ENCODE measurements at places on chromosomes 7 and 10. TPM values are rescaled to one million over a fixed set of nuclear protein-coding genes. Genes with fewer than 3 reads are reported as not detected.
A peak's percentile ranks its signal among the peaks of the same experiment; 100 is the strongest.

DNA sequence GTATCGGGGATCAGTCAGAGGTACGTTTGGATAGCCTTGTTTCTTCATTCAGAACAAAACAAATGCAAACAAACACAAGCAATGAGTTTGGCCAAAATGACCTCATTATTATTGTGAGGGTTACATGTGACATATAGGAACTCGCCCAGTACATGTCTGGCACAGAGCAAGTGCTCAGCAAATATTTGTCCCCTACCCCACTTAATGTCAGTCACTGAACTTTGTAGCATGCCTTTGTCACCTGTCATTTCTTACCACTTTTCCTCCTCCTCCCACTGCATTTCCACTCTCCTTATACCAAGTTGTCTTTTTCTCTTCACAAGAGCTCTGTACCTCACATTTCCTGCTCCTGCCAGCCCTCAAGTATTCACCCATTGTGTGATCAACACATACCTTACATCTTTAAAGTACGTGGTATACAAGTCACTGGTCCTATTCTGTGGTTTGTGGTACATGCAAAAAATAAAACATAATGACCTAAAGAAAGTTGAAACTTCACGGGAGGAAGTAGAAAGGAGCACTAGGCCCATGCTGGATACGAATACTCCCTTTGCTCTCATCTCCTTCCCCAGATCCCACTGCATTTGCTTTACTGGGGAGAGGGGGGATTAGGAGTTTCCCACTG is 236.0 kb downstream of the INHBA start:
- H3K4me3 ChIP-seq = no peak overlapping the region
- no peaks in the 10 kb centered on the region for H3K27me3 ChIP-seq
- no peak overlapping the region for H3K27ac ChIP-seq
- no peaks in the 10 kb centered on the region for H3K36me3 ChIP-seq

GRCh38 chr10:53664282-53665019 is 891.9 kb upstream of the MBL2 start:
- H3K36me3 ChIP-seq = no peaks in the 10 kb centered on the region
- H3K4me3 ChIP-seq = no peak overlapping the region
- H3K27ac ChIP-seq = peak overlapping the region; percentile 42

GRCh38 chr7:31190906-31191305 is 138.8 kb downstream of the ADCYAP1R1 start:
- no peak overlapping the region for H3K27ac ChIP-seq
- no peaks in the 10 kb centered on the region for H3K36me3 ChIP-seq
- DNase-seq = no peak

DNA sequence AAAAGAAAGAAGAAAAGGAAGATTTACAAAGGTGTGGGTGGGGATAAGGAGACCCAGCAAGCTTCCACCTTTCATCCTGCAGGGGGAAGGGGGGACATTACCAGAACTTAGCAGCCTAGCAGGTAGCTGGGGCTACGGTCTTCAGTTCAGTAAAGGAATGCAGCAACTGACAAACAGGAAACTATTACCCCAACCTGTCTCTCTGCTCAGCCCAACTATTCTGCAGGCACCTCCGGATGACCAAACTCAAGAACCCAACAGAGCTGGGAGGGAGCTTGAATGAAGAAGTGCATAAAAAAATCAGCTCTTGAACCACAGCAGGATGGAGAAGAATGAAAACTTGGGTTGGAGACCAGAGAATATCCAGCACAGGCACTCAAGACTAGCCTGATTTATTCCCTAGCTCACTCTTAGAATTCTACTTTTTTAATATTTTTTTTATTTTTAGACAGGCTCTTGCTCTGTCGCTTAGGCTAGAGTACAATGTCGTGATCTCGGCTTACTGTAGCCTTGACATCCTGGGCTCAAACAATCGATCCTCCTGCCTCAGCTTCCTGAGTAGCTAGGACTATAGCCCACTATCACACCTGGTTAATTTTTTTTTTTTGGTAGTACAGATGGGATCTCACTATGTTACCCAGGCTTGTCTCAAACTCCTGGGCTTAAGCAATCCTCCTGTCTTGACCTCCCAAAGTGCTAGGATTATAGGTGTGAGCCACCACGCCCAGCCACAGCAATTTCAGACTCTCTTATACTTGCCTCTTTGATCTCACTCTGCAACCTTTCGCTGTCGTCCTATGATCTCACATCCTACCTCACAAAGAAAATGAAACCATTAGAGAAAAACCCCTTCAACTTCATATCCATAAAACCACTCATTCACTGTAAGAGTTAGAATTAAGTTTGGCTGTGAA is 18.5 kb upstream of the C10orf67 start:
- H3K36me3 ChIP-seq = no peaks in the 10 kb centered on the region
- peak; percentile 13 for DNase-seq
- no peak overlapping the region for H3K27ac ChIP-seq
- no peaks in the 10 kb centered on the region for H3K27me3 ChIP-seq
- no peak overlapping the region for H3K4me3 ChIP-seq

DNA sequence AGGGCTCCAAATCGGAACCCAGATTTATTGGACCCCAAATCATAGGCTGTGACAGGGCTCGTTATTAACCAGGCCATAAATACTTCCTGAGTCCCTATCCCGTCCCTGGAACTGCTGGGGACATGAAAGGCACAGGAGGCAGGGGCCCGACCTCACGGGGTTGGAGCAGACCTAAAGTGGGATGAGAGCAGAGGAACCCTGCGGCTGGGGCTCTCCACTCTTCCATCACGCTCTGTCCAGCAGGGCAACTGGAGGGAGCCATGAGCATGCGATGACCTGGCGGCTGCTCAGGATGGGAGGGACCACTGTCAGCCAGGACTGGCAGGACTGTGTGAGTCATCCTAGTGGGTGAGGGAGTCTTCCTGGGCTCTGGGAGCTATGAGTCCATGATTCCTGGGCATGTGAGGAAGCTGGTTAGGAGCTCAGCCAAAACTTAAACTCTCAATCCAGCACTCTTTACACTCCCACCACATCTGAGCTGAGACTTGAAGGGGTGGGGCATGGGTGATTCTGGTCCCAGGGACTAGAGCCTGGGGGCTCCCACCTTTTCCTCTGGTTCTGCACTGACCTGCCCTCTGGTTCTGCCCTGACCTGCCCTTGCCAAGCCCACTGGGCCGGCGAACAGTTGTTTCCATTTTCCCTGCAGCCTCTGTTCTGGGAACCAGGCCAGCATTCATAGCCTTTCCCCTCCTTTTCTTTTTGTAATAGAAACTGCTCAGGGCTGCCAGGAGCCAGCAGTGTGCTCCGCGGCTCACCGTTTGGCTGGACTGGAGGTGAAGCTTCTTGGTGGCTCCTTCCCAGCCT is 47.1 kb downstream of the SYPL1 start:
- no peak overlapping the region for H3K27ac ChIP-seq
- H3K4me1 ChIP-seq = peaks cover 9% of the 10 kb centered on the region
- H3K36me3 ChIP-seq = no peaks in the 10 kb centered on the region
- no peak overlapping the region for H3K4me3 ChIP-seq

GRCh38 chr10:31908157-31908556 is 20.5 kb downstream of the ARHGAP12 start:
- peaks cover 9% of the 10 kb centered on the region for H3K4me1 ChIP-seq
- H3K27me3 ChIP-seq = no peaks in the 10 kb centered on the region
- H3K4me3 ChIP-seq = no peak overlapping the region

DNA sequence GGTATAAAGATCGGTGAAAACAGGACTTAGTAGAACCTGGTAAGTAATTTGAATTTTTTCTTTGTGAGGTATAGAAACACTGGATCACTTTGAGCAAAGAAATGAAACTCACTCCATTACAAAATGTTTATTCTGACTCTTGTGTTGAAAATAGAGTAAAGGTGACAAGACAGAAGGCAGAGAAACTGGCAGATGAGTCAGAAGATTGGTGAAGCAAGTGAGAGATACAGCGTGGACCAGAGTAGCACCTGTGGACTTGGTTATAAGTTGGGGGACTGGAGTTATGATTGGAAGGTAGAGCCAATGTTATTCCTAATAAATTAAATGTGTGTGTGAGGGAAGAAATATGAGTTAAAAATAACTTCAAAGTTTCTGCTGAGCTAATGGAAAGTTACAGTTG is 620.9 kb downstream of the ZWINT start:
- peaks cover 5% of the 10 kb centered on the region for H3K4me1 ChIP-seq
- no peak for DNase-seq
- no peak overlapping the region for H3K4me3 ChIP-seq

GRCh38 chr10:70786799-70787415 is 1.7 kb upstream of the TBATA start:
- no peaks in the 10 kb centered on the region for H3K36me3 ChIP-seq
- H3K4me3 ChIP-seq = no peak overlapping the region
- H3K4me1 ChIP-seq = no peaks in the 10 kb centered on the region
- DNase-seq = no peak

GRCh38 chr7:8215648-8216333 is 46.2 kb downstream of the ICA1 start:
- peaks cover 38% of the 10 kb centered on the region for H3K4me1 ChIP-seq
- DNase-seq = no peak
- no peaks in the 10 kb centered on the region for H3K27me3 ChIP-seq
- no peak overlapping the region for H3K27ac ChIP-seq
- H3K4me3 ChIP-seq = no peak overlapping the region

DNA sequence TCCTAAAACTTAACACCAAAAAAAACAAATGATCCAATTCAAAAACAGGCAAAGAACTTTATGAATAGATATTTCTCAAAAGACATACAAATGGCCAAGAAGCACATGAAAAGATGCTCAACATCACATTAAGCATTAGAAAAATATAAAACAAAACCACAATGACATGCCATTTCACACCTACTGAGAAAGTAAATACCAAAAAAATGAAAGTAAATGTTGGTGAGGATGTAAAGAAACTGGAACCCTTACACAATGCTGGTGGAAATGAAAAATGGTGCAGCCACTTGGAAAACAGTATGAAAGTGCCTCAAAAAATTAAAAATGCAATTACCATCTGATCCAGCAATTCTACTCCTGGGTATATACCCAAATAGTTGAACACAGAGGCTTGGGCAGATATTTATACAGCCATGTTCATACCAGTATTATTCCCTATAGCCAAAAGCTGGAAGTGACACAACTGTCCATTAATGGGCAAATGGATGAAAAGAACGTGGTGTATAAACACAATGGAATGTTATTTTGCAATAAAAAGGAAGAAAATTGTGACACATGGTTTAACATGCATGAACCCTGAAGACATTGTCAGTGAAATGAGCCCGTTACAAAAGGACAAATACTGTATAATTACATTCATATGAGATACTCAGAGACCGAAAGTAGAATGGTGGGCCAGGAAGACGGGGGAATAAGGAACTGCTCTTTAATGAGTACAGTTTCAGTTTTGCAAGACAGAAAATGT is 89.0 kb downstream of the JMJD1C start:
- no peak overlapping the region for H3K4me3 ChIP-seq
- no peak for DNase-seq
- H3K27ac ChIP-seq = no peak overlapping the region
- H3K4me1 ChIP-seq = 0 out of 2 replicates have a peak, but pooled peaks cover 4% of the 10 kb centered on the region
- no peaks in the 10 kb centered on the region for H3K36me3 ChIP-seq

DNA sequence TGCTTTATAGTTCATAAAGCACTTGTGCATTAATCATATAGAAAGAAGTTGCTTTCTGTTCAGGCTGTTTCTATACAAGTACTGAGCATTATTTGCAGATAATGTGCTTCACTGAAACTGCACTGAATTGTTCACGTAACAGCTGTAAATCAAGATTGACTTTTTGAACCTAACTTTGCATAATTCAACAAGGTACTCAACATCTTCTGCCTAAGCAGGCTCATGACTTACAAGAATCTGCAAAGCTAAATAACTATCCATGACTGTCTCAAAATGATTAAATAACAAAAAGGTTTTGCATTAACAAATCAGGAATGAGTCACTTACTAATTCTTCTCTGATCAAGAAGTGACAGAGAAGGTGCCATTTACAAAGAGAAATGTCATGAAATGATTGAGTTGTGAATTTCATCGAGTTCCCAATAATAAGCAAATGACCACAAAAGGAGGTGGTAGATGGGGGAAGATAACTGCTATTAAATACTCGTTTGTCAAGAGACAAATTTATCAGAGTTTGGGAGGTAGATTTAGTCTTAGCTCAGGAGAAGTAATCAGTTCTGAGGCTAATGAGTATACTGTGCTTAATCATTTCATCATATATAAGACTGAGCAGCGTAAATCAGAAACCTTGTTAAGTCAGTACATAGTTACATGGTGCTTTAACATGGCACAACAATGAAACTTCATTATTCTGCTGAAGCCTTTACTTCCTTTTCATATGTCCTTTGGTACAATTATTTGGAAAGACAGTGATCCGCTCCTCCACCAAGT is 161.3 kb upstream of the LRRN3 start:
- H3K4me3 ChIP-seq = no peak overlapping the region
- no peak for DNase-seq
- H3K27me3 ChIP-seq = no peaks in the 10 kb centered on the region
- H3K4me1 ChIP-seq = no peaks in the 10 kb centered on the region
- H3K27ac ChIP-seq = no peak overlapping the region

- DNase-seq = no peak
- H3K27me3 ChIP-seq = no peaks in the 10 kb centered on the region
- no peaks in the 10 kb centered on the region for H3K4me1 ChIP-seq
- no peaks in the 10 kb centered on the region for H3K36me3 ChIP-seq
- H3K27ac ChIP-seq = no peak overlapping the region
- H3K4me3 ChIP-seq = no peak overlapping the region
Observed at GRCh38 chr10:974038-974784, 14.0 kb upstream of the GTPBP4 start.

GRCh38 chr7:127536741-127537140 is 48.7 kb downstream of the GCC1 start:
- peaks cover 18% of the 10 kb centered on the region for H3K4me1 ChIP-seq
- DNase-seq = peak; percentile 44
- H3K27me3 ChIP-seq = peaks cover 45% of the 10 kb centered on the region
- H3K4me3 ChIP-seq = peak overlapping the region; percentile 48

DNA sequence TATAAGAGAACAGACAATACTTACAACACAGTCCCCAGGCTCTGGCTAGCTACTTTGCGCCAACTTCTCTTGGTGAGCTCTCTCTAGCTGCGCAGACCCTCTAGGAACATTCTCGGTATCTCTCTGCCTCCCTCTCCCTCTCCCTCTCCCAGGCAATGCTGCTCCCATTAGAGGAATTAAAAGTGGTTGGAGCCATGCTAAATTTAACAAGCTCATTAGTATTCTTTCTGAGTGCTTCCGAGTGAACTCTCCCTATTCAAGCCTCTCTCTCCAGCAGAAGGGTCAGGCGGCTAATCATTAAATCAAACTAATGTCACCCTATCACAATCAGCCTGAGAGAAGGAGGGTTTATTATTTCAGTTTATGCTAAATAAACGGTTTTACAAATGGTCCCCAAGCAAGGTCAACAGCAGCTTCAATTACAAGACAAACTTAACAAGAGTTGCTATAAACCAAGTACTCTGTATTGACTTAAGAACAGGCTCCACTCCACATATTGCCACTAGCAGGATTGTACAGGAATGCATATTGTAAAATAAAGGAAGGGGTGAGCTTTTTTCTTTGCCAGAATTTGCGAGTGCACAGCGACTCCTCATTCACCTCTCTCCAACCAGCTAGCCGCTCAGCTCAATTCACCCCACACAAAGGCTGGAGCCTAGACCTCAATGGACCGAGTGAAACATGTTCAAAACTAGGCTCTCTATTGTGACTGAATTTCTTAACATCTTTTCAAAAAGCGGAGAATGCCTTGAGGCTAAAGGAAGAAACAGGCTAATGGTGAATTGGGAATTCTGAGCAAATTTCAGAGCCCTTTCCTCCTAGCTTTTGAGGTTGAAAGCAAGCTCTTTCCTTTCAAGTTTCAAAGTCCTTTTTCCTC is 84.4 kb downstream of the GLI3 start:
- no peak overlapping the region for H3K4me3 ChIP-seq
- H3K27me3 ChIP-seq = no peaks in the 10 kb centered on the region
- peak overlapping the region; percentile 20 for H3K27ac ChIP-seq
- DNase-seq = no peak
- peaks cover 38% of the 10 kb centered on the region for H3K4me1 ChIP-seq

TMEM139 gene
- 3.6 TPM for total RNA-seq

STK17A gene
- 28.0 TPM for total RNA-seq

All from GM23338 (cell line).